SK-N-MC (cell line): ENCODE measurements at places on chromosomes 4 and X.

GRCh38 chr4:152686452-152687013 is 6.7 kb upstream of the TMEM154 start:
- no peak for DNase-seq

DNA sequence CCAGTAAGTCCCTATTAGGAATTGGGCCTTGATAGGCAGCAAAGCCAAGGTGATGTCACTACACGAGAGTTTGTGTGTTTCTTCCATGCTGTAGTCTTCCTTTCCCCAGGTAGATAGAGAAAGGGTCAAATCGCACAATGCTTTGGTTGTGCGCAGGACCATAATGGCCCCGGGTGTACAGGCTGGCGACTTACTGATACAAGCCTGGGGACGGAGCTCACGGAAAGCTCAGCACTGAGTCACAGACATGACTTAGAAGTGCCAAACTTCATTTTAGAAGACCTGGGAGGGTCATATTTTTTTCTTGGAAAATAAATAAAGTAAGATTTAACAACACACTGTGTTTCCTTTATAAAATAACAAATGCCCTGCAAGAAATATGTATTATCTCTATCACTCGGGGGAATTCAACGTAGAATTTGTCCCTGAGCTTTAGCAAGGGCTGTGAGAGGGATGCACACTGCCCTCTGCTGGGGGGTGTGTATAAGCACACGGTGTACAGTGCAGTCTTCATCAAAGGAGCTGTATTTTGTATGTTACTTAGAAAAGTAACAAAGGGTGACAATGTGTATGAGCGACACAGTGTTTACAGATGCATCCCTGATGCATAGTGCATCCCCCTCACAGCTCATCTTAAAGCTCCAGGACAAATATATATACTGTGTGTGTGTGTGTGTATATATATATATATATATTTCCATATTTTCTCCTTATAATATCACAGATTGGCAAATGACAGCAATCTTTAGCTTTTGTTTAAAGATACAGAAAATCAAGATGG is 254.5 kb upstream of the VEGFC start:
- DNase-seq, result peak; percentile 20

GRCh38 chr4:154603033-154603943 is 9.2 kb downstream of the FGG start:
- DNase-seq, result no peak

- DNase-seq, result no peak
Observed at GRCh38 chr4:70901607-70901983, 574 bp upstream of the MOB1B start.

DNA sequence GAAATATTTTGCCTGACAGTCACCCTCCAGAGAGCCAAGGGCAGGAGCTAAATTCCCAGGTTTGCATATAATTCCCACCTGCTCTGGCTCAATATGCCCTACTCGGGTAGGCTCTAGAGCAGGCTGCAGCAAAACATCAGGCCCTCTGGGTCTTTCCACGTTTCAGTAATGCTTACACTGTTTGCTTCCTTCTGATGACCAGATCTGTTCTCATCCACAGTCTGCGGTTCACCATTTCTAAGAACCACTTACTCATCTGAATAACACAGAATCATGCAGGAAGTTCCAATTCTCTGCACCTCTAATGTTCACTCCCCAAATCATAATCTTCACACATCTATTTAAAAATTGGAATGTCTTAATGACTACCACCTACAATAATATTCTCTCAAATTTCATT is 141.4 kb downstream of the PPP3CA start:
- no peak for DNase-seq

GRCh38 chr4:13399257-13399656 is 84.9 kb downstream of the RAB28 start:
- DNase-seq, result no peak

DNA sequence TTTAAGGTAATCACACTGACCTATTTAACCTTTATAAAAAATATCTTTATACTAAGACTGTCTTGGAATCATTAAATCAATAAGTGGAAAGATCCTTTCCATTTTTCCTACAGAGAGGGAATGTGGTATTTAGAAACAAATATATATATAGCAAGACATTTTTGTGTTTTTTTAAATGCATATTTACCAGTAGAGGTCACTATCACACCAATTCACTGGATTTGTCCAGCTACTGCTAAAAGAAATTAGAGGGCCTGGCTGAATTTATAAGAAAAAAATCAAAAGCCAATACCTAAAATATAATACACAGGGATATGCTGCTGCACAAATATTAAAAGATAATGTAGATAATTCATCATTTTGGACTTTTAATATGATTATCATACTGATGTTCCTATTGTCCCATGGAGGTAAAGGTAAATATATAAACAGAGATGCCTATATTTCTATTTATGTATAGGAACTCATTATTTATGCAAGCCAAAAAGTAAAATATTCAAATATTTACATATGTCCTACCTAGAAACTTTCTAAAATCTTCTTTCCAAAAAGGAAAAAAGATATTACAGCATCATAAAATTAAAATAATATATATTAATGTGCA is 69.5 kb downstream of the PDE5A start:
- peak; percentile 16 for DNase-seq

DNA sequence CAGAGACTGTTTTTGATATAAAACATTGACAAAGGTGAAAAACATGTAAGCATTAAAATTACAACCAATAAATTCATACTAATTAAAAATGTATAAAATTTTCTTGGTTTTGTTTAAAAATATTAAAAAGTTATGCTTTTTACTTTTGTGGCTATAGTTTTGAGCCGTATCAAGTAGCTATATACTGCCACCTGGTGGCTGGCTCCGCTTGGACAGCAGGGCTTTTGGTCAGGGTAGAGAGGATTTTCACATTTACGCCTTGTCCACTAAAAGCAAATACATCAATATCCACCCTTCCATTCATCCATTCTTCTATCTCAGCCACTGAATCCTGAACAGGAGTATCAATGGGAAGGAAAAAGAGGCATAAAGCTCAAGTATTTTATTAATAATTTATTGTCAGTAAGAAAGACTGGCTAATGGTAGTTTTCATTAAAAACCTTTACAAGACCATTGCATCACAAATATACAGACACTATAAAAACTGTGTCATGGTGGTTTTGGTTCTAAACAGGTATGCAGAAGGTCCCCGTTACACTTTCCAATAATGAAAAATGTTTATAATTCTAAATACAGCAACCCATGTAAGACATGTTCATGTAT is 32.1 kb upstream of the MTNR1A start:
- no peak for DNase-seq

DNA sequence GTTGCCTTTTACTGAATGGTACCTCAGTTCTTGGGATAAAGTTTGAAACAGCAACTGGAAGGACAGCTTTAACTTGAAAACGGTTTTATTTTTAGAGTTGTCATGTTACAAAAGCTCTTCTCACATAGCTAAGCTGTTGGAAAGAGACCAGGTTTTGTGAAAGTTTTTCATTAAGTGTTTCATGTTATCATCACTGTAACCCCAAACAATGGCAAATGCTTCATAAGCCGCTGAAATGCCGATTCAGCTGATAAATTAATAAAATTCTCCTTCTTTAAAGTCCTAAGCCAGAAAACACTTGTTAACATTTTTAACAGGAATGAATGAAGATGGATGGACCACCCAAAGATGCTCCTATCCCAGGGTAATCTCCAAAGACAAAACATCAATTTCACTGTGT is 76.1 kb upstream of the IRF2 start:
- DNase-seq, result no peak

GRCh38 chr4:161486461-161486860 is 677.3 kb downstream of the FSTL5 start:
- DNase-seq, result peak; percentile 50

DNA sequence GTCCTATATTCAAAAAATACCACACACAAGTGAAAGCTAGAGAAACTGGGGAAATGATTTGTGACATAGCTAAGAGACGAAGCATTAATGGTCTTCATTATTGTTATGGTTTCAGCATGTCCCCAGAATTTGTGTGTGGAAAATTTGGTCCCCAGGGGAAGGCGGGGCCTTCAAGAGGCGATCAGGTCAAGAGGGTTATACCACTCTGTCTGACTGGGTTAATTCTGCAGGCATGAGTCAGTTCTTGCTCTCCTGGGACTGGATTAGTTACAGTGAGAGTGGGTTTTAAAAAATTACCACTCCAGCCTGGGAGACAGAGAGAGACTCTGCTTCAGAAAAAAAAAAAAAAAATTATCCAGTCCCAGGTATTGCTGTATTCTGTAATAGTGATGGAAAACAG is 2.1 kb upstream of the MTNR1A start:
- DNase-seq, result no peak

DNA sequence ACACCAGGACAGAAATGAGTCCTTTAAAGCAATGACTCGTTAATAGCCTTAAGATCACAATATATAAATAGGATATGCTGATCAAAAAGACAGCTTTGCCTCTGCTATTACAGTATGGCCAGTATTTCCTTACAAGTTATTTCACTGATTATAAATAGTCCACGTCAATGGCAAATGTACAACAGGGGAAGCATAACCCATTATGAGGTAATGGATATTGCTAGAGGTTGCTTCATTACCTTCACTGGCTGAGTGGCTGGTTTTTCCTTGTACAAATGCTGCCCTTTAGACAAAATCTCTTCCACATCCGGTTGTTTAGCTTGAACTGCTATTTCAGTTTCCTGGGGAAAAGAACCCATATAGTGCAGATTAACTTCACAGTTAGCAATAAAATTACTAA is 764.6 kb upstream of the FTHL17 start:
- no peak for DNase-seq

- DNase-seq, result no peak
Observed at GRCh38 chr4:141056473-141056872, 76.8 kb downstream of the RNF150 start.

GRCh38 chr4:98423009-98423408 is 161.8 kb downstream of the RAP1GDS1 start:
- DNase-seq, result no peak

GRCh38 chr4:42554072-42554471 is 102.8 kb downstream of the ATP8A1 start:
- no peak for DNase-seq

GRCh38 chrX:118459494-118459893 is 36.1 kb upstream of the DOCK11 start:
- no peak for DNase-seq
